ENCODE measurements at places on chromosomes 4 and X.

DNA sequence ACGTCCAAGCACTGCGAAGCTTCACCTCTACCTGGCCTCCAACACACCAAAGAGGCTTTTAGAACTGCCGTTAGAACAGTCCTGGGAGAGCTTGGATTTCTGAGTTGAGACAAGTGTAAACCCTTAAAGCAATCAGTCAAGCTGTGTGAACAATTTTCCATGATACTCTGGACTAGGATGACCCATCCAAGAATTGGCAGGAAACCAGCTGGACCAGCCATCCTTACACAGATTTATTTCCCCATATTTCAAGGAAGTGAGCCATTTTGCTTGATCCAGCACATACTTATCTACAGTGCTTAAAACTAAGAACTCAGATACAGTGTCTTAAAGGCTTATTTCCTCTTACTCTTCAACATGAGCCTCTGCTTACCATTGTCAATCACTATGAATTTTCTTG lies 340.7 kb upstream of the HS3ST1 start:
- DNase-seq, result no peak

- DNase-seq, result no peak
Measured at GRCh38 chr4:88029556-88029955, 22.1 kb downstream of the PKD2 start.

DNA sequence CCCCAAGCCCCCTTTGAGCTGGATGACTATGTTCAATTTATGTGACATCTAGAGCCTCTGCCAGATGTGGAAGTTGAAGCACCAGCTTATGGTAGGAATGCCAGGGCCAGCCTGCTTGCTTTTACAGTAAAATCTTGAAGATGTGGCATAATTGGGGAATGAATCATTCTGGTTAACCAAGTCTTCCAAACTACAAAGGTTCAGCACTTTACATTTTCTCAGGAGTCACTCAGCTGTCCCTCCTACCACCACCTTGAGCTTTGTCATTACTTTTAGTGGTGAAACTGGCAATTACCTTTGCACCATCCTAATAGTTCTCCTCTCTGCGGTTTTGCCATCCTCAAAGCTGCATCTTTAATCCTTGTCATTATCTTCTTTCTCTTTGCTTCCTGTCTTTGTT lies 172.2 kb downstream of the HS6ST2 start:
- DNase-seq, result no peak

DNA sequence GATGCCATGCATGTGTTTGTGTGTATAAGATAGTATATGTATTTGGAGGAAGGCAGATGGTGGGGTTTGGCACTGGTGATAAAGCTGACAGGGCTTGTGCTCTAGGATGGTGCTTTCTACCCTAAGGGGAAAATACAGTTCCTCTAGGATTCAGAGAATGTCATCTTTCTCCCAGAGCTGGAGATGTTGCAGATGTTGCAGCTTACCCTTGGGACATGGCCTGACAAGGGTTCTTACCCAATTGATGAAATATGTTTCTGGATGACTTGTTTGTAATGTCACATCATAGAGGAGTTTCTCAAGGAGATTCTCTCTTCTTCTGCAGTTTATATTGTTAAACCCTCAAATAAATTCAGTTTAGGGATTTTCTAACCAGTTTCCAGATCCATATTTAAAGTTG lies 52.5 kb upstream of the PITX2 start:
- DNase-seq, result no peak

DNA sequence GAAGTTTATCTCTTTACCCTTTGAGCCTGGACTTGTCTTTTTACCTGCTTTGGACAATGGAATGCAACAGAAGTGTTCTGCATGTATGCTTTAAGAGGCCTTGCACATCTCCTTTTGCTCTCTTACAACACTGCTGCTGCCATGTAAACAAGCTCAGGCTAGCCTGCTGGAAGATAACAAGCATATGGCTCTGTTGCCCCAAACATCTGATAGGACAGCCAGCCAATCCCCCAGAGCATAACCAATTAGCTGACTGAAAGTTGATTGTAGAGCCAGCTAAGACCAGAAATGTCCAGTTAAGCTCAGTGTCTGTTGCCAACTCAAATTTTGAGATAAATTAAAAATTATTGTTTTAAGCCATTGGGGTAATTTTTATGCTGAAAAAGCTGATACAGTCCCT lies 510.6 kb upstream of the CNKSR2 start:
- DNase-seq, result no peak

GRCh38 chr4:158807691-158808090 lies 38.9 kb downstream of the FNIP2 start:
- DNase-seq, result no peak

DNA sequence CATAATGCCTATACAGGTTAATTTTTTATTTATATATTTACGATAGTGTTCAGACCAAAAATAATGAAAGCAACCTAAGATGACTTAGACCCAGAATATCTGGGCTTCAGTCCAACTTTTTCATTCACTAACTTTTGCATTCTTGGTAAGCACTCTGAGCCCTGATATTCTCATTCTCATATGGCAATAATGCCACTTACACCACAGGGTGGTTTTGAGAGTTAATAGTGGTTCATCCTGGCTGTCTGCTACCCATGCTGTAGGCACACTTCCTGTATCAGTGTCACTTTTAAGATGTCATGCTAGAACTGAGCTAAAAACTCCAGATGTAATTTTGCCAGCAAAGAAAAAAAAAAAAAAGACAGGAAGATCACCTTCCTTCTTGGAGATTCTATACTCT lies 508.7 kb upstream of the FMR1 start:
- DNase-seq, result no peak

DNA sequence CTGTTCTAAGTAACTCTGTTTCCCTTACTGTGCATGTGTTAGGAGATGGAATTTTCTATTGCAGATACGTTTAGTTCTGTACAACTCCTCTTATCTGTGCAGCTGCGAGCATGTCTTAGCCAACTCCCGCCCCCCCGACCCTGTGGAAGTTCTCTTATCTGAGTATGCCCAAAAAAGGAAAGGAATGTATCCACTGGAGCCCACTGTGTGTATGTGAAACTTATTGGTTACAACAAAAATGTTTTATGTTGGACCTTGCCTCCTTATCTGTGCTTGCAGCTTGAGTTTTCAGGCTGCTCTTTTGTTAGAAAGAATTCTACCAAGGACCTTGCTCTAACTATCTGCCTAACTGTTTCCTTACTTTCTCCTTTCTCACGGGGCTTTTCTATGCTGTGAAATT lies 24.2 kb upstream of the DCAF8L2 start:
- DNase-seq, result no peak

DNA sequence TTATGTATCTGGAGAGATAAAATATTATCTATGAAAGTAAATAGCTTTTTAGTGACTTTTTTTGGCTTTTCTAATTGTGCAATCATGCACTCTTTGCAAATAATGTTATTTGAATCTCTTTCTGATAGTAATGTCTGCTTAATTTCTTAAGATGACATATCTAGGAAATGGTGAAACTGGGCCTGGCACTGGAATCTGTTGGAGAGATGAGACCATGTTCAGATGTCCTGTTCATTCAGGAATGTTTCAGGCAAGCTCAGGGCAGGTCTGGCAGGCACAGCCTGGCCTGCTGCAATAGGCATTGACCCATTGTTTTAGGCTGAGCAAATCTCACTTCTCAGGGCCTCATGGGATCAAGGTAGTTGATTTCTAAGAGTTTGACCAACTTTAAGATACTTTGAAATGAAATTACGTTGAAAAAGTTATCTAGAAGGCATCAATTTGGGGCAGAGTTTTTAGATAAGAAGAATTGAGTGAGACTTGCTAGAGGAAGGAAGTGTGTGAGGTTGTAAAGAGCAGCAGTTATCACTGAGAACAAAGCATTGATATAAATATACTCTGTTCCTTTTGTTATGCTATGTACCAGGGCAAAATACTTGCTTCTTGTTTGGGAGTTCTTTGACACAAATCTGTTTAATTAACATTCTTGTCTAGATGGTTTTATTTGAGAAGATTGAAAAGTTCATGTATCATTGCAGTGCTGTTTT lies 133.0 kb upstream of the LEF1 start:
- DNase-seq, result no peak

DNA sequence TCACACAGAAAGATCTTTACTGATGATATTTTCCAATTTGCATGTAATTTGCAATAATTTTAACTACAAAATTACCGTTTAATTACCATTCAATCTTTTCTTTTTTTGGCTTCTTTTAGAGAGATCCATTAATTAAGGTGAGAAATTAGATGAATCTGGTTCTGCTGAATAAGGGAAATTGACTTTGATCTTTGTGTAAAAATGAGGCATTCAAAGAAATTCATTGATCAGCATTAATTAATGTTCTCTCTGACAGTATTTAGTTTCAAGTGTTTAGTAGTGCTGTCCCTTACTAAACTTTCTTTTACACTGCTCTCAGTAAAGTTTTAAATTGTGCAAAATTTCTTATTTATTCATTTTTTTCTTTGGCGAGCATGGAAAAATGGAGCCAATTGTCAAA lies 97.2 kb upstream of the KCTD8 start:
- DNase-seq, result no peak

GRCh38 chr4:71184195-71184781 lies 154.5 kb upstream of the SLC4A4 start:
- peak; percentile 67 for DNase-seq

DNA sequence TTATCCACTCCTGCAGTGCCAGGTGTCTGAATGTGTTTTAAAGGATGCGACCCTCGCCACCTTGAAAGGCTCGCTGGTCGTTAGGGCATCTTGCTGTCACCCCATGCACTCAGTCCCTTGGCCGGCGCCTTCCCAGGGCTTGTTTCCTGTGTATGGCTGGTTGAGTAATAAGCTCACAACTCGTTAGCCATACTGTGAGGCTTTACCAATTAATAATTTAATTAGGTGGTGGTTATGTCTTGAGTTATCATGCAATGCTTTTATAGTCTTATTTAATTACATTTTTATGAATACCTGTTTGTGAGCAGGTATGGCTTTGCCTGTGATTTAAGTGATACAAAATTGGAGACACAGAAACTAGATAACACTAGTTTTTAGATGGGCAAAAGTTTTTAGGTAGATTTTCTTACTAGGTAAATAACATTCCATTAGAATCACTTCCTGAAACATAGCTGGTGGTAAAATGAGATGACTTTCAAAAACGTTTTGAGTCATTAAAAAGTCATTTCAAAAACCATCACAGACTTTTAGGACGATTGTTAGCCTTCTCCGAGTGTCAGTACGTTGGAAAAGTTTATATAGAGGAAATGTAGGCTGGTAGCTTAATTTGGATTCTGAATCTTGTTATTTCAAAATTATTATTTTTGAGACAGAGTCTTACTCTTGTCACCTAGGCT lies 18.2 kb downstream of the PTTG2 start:
- peak; percentile 20 for DNase-seq

DNA sequence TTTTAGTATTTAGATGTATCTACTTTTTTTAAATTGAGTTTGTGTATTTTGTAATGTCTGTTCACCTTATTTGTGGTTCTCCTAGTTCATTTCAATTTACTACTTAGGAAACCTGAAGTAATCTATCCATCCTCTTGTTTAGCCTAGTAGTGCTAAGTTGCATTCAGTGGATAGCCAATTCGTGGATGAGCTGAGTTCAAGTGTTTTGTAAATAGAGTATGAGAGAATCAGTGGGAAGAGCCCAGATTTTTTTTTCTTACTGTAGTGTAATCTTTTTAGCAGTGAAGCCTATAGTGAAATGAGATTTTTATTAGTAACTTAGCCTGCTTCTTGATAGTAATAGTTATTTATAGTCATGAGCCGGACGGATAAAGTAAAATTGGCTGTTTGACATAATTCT lies 21.7 kb downstream of the STAG2 start:
- DNase-seq, result no peak

- no peak for DNase-seq
Measured at GRCh38 chrX:41707218-41707617, 16.8 kb upstream of the GPR82 start.

- no peak for DNase-seq
Measured at GRCh38 chr4:24513718-24514117, 70.6 kb downstream of the DHX15 start.

DNA sequence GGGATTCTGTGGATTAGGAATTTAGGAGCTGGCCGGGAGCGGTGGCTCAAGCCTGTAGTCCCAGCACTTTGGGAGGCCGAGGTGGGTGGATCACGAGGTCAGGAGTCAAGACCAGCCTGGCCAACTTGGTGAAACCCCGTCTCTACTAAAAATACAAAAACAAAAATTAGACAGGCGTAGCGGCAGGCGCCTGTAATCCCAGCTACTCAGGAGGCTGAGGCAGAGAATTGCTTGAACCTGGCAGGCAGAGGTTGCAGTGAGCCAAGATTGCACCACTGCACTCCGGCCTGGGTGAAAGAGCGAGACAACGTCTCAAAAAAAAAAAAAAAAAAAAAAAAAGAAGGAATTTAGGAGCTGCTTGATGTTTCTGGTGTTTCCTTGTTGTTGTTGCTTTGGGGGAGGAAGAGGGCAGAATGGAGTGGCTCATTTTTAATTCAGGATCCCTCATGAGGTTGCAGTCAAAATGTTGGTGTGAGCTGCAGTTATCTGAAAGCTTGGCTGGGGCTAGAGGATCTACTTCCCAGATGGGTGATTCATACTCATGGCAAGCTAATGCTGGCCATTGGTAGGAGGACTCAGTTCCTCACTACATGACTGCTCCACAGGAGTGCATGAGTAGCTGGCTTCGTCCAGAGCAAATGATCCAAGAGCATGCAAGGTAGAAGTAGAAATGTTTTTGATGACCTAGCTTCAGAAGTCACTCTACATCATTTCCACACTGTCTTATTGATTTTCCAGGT lies 26.5 kb upstream of the JADE1 start:
- no peak for DNase-seq

- no peak for DNase-seq
Measured at GRCh38 chr4:89166971-89167475, 55.7 kb downstream of the TIGD2 start.

DNA sequence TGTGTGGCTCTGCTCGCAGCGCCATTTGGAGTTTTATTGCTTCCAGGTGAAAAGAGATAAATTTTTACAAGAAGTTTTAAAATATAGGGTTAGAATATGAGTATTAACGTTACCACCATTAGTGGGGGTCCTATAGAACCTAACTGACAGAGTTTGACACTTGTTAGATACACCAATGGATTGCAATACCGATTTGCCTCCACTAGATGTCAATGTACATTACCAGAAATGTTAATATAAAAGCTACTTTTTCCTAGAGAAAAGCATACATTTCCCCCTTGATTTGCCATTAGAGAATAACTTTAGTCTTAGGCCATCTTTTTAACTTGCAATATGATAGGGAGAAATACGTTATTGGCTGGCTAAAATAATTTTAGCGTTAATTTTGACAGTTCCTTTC lies 108.4 kb downstream of the LINC00632 start:
- peak; percentile 1 for DNase-seq

- DNase-seq, result peak; percentile 73
Measured at GRCh38 chr4:38759113-38759789, 23.5 kb downstream of the TLR10 start.

DNA sequence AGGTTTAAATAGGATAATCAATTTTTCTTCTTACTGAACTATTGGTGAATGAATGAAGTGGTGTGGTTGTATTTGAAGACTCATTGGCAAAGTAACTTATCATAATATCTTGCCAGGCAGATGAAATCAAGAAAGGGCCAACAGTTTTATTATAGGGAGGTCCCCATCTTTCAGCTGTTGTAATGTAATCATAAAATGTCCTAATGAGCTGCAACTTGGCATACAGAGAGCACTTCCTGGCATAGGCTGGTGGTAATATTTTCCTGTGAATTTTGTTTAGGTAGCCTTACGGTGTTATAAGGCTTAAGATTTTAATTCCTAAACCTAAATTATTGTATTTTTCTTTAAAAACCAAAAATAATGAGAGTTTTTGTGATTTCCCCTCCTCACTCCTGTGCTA lies 17.5 kb downstream of the FHIP1A start:
- no peak for DNase-seq
